ENCODE measurements at places on chromosomes 1 and 21. TPM values are rescaled to one million over a fixed set of nuclear protein-coding genes. Genes with fewer than 3 reads are reported as not detected.

SPATA17 gene
- total RNA-seq = 0.07 TPM

UTS2 gene
- not detected for total RNA-seq

HCN3 gene
- total RNA-seq = 1.5 TPM

SERINC2 gene
- total RNA-seq = 21.2 TPM

CELA2B gene
- not detected for total RNA-seq

CACNA1S gene
- 93.5 TPM for total RNA-seq

IGFN1 gene
- total RNA-seq = 42.4 TPM

TMIGD3 gene
- total RNA-seq = 0.55 TPM

GRCh38 chr1:230907472-230908205 is 39.3 kb upstream of the C1orf198 start:
- no peak for DNase-seq

- no peak for DNase-seq
Observed at GRCh38 chr1:41447995-41448770, 36.3 kb downstream of the EDN2 start.

GRCh38 chr1:7975212-7975865 is 13.8 kb downstream of the PARK7 start:
- peak; percentile 77 for DNase-seq

DNA sequence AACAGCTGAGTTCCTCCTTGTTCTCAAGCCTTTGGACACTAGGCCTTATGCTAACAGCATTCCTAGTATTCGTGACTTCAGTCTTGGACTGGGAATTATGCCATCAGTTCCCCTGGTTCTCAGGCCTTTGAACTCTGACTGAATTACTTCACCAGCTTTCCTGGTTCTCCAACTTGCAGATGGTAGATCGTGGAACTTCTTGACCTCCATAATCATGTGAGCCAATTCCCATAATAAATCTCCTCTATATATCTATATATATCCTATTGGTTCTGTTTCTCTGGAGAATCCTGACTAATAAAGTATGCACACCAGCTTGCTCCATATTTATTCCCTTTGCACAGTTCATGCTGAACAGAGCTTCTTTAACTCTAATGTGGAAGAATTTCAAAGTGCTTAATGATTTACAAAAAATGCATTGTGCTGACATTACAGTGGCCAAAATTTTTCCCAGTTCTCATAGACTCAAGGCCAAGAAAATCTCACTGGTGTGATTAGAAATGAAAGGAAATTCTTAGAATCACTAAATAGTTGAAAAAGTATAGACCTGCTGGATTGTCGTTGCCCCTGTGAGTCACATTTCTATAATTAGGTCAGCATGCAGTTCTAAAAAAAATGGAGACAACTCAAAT is 462.9 kb upstream of the ADAMTS5 start:
- no peak for DNase-seq

DNA sequence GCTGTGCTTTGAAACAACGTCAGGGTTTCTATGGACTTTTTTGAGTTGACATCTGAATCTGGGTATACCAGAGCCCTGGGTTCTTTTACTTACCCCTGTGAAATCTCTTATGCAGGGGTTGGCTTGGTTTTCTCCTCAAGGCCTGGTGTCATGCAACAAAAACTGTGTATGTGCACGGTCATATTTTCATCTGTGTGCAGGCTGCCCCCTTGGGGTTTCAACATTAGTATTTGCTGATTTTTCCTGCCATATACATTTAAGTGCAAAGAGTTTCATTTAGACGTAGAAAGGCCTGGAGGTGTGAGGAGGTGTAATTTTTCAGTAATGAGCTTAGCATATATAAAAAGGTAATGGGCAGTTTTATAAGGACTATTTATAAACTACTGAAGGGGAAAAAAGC is 22.0 kb upstream of the ZBTB18 start:
- DNase-seq = no peak

DNA sequence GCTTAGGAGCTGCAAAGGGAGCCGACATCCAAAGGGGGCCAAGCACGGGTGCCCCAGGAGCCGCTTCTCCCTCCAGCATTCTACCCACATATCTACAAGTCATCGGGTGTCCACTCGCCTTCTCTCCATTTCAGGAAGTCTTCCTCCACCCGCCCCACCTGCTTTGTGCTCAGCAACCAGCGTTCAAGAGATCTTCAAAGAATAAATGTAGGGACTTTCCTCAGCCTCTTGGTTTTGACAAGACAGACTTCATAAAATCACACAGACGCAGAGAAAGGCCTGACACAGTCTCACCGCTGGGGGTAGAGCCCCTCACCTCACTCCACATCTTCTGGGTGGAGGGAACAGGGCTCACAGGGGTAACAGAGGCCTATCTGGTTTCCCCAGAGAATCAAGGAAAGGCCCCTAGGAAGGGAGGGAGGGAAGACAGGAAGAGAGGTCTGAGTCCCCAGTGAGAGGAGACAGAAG is 49.5 kb downstream of the SSBP3 start:
- DNase-seq = no peak

DNA sequence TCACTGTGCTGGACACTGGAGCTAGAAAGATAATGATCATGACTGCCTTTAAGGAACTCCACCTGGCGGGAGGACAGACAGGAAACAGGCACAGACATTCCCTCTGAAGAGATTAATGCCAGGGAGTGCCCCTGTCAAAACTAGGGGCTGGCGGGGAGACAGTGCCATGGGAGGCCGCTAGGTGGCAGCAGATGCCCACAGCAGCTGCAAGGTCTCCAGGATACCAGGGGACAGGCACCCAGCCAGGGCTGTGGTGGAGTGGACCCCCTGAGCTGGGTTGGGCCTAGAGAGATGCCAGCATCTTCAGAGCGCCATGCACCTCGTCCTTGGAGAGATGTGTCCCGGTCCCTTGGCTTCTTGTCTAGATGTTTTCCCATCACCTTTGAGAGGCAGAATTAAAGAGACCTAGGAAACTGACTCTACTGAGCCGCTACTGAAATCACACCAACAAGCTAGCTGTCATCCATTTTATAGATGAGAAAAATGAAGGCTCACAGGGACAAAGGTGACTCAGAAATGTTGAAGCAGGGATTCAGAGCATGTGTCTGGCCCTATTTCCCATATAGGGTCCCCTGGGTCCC is 3.6 kb downstream of the REN start:
- peak; percentile 64 for DNase-seq

GRCh38 chr1:222618880-222619596 is 1.1 kb downstream of the MIA3 start:
- no peak for DNase-seq

- DNase-seq = no peak
Observed at GRCh38 chr1:44029260-44029910, 1.9 kb downstream of the SLC6A9 start.

- DNase-seq = no peak
Observed at GRCh38 chr1:39481289-39481688, 10.1 kb upstream of the BMP8A start.

DNA sequence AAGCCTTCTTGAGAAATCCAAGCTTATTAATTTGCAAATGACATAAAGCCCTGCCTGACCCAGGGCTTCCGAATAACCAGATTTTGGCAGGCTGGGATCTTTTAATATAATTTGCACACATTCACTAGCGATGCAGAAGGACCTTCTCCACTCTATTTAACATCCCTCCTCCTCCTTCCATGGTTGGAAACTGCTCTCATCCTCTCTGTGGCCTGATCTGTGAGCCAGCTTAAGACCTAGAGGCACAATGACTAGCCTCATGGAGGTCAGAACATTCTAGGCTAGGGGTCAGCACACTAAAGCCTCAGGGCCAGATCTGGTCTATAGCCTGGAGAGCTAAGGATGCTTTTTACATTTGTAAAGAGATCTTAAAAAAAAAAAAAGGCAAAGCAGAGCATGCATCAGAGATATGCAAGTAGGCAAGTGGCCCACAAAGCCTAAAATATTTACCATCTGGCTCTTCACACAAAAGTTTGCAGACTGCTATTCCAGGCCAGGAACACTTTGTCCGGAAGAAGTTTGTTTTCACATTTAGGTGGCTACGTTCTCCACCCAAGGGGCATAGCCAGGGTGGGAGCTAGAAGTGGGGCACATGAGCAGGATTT is 138.2 kb upstream of the HMGB4 start:
- DNase-seq = no peak

GRCh38 chr1:43969416-43969745 is 429 bp upstream of the DPH2 start:
- no peak for DNase-seq

DNA sequence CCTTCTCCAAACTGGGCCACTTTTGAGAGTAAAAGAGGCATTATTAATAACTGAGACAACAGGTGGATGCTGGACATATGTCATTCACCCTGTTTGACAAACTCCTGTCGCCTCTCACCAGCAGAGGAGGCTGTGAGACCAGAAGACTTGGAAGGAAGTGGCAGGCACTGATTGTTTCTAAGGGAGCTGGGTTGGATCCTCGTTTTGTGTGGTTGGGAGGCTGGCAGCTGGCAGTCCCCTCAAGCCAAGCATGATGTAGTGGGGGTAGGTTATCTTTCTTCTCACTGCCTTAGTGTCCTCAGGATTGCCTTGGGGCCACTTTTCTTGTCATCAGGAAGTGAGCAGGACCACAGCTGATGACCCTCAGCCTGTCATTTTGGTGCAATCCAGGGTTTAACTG is 86.5 kb upstream of the KCNJ15 start:
- DNase-seq = no peak

DNA sequence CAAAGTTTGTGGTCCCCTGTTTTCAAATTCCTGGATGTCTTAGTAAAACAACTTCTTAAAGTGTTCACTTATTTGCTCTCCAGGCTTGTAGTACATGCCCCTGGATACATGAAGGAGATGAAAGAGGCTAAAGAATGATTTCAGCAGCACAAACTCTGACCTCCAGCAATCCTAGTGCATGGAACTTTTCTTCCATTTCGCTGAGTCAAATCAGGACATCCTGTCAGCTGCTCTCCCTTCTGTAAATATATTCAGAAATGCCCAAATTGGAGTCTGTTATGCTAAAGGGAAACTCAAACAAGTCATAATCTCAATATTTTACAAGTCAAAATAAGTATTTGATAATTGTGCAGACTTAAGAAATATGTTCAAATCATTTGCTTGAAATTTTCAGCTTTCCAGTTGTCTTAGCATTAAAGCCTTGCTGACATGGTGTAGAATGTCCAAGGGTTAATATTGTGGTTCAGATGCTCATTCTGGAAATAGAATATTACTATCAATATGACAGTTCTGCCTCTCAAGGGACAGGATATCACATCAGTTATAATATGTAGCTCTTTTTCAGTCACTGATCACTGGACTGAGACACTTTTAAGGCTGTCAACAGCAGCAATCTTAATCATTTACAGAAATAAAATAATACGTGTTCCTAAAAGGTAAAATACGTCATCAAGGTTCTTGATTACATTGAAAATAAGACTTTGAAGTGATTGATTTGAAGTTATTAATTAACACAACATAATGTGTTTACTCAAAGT is 1157.3 kb downstream of the PLA2G4A start:
- DNase-seq = no peak

DNA sequence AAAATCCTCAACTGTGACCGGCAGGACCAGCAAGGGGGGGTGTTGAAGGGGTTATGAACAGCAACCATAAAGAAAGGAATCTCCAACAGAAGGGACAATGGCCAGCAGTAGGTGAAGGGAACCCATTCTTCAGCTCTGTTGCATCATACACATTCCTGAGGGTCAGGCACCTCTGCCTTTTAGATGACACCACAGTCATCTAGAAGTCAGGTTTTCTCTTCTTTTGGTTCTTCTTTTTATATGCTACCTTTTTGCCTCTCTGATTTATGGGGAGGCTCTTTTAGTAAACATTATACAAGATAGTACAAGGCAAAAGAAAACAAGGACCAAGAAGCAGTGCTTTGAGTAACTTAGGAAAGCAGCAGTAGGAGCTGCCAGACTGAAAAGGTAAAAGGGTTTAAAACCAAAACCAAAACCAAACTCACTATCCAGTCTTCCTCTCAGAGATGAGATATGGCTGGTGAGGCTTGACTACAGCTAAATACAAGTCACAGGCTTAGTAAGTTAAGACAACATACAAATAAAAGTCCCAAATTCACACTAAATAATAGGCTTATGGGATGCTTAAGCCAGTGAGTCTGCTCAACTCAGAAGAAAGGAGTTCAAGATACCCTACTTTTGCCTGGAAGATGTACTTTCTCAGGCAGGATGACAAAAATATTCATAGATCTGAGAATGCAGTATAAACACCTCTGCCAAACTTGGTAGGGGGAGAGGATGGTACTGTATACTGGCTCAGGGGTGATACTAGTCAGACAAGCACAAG is 4.1 kb downstream of the TEX38 start:
- DNase-seq = no peak

DNA sequence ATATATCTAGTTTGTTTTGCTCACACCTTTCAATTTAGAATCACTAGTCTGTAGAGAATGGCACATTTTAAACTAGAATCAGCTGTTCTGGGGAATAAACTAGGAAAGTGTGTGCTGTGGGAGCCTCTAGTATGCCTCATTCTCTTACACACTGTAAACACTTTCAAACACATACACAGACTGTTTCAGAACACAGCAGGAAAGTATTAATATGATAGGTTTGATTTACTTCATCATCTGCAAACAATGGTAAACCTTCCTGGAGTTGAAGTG is 67.1 kb upstream of the ABCG1 start:
- DNase-seq = no peak

DNA sequence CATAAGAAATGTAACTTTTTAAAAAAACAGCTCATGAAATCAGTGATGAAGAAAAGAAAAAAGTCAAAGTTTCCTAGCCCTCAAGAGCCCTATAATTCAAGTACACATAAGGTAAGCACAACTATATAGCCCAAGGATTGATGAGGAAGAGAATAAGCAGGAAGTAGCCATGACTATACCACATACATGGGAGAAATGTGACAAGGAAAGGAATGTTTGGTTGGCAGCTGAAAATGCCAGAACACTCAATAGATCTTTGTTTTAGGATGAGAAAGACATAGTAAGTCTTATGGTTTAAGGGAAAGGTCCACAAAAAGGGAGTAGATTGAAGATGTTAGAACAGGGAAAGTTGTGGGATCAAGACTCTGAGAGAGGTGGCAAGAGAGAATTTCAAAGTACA is 5.7 kb downstream of the DOCK7 start:
- no peak for DNase-seq

GRCh38 chr1:156368157-156368658 is 803 bp upstream of the RHBG start:
- no peak for DNase-seq

GRCh38 chr1:215198021-215198420 is 115.5 kb downstream of the KCNK2 start:
- no peak for DNase-seq

- DNase-seq = no peak
Observed at GRCh38 chr21:46012154-46012553, 30.6 kb downstream of the COL6A1 start.

DNA sequence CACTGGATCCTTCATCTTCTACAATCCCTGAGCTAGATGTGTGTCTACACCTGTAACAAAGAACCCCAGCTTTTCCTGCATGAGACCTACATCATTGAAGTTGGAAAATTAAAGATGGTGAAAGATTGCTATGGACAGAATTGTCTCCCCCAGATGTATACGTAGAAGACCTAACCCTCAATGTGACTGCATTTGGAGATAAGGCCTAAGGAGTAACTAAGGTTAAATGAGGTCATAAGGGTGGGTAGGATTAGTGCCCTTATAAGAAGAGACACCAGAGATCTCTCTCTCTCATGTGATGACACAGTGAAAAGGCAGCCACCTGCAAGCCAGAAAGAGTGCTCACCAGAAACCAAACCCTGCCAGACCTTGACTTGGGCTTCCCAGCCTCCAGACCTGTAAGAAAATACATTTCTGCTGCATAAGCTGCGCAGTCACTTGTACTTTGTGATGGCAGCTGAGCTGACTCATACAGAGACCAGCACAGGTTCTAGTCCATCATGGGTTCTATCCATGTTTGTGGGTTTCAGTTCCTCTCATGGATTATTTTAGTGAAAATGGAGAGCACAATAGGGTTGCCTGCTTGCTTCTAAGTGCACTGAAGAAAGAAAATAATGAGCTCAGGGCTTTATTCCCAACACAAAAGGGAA is 180.8 kb downstream of the TPR start:
- DNase-seq = no peak

GRCh38 chr1:31755197-31755611 is 8.9 kb downstream of the ADGRB2 start:
- peak; percentile 21 for DNase-seq

Measured in gastrocnemius medialis (tissue), 4 donors.